ENCODE measurements at places on chromosomes 12 and 14.

DNA sequence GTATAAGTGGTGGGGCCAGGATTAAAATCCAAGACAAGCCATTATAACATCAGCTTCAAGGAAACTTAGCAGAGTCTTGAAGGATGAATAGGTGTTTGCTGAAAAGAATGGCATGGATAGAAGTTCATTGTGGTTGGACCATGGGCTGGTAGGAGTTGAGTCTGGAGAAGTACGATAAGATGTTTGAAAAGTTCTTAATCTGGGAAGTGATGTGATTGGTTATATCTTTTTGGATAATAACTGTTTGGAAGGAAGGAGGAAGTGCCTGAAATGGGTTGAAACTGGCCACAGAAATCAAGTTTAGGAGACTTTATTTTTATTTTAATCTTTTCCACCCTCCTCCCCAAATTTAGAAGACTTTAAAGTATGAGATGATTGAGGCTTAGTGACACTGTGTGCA, 4.9 kb downstream of the DENR start:
- no peak for DNase-seq

DNA sequence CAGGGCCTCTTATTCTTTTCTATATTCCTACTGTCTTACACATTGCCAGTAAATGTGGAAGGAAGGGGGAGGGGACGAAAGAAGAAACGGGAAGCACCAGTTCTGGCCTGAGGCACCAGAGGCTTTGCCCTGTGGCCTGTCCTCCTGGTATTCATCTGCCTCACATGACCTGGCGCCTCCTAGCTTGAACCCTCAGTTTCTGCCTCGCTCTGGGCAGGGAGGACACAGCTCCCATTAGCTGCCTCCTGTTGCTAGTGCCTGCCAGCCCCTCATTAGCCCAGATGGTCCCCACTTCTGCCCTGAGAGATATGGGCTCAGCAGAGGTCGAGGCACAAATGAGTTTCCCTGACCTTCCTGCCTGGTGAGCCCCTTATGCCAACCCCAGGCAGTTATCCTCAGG, 3.0 kb upstream of the PLEKHG6 start:
- DNase-seq, result no peak

- no peak for DNase-seq
Measured at GRCh38 chr12:49359671-49360070, 7.6 kb upstream of the SPATS2 start.

DNA sequence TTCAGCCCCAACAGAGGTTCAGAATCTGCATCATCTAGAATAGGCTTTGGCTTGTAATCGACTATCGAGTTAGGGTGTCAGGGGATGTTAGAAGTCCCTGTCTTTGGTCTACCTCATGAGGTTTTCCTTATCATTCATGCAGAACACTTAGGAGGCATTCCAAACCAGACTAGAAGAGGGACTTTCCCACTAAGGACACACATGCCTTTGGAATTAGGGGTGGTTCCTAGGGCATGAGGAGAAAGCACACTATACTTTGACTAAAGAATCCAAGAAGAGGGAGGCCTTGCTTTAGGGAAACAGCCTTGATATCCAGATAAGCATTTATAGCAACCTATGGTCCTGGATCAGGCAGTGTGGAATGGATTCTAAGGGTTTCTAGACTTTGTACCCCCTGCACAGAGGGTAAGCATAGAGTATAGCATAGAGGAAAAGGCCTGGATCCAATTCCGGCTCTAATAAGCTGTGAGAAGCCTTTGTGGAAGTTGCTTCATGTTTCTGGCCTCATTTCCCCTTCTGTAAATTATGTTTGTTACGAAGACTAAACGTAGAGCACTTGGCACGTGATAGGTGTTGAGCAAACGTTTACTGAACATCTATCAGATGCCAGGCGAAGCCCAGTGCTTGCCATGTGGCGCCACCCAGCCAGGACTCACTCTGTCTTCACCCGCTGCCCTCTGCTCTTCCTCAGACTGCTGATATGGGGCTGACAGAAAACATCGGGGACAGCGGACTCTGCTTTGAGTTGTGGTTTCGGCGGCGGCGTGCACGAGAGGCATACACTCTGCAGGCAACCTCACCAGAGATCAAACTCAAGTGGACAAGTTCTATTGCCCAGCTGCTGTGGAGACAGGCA, 13.2 kb downstream of the ZNF219 start:
- no peak for DNase-seq

GRCh38 chr12:27554421-27555186, 30.6 kb downstream of the PPFIBP1 start:
- no peak for DNase-seq

- no peak for DNase-seq
Measured at GRCh38 chr12:42893803-42894202, 304.3 kb upstream of the PRICKLE1 start.

- no peak for DNase-seq
Measured at GRCh38 chr14:68145539-68145938, 326.0 kb downstream of the RAD51B start.

Measured in cerebellar nuclear complex (tissue), 1 donor.